Stimulated activated CD4-positive, alpha-beta T cell treated with anti-CD3 and anti-CD28 coated beads, TNF-alpha, amount 100 ng/mL, for 1 hour (primary cell): ENCODE measurements at places on chromosomes 12 and 14.

GRCh38 chr12:38269897-38270296 lies 46.7 kb upstream of the ALG10B start:
- no peak for DNase-seq

GRCh38 chr12:107027636-107028053 lies 40.7 kb upstream of the MTERF2 start:
- no peak for DNase-seq

- no peak for DNase-seq
Measured at GRCh38 chr14:103512701-103513611, 9.7 kb downstream of the CKB start.

GRCh38 chr12:23564451-23565152 lies 384.9 kb downstream of the SOX5 start:
- no peak for DNase-seq

DNA sequence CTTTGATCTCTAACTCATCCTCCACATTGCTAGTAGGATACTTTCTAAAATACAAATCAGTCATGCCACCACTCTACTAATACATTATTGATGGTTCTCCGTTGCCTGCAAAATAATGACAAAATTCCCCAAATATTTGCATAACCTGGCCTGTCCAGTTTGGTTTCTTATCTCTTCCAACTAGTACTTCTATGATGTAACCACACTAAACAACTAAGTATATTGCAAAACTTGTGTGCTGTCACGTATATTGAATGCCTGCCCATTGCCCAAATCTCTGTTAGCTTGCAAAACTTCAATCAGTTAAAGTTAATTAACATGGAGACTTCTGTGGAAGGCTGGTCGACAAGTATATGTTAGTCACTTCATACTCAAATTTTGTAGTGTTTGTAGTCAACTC lies 6.5 kb downstream of the OR6C74 start:
- DNase-seq, result no peak

GRCh38 chr12:78628491-78629100 lies 236.0 kb upstream of the SYT1 start:
- no peak for DNase-seq

DNA sequence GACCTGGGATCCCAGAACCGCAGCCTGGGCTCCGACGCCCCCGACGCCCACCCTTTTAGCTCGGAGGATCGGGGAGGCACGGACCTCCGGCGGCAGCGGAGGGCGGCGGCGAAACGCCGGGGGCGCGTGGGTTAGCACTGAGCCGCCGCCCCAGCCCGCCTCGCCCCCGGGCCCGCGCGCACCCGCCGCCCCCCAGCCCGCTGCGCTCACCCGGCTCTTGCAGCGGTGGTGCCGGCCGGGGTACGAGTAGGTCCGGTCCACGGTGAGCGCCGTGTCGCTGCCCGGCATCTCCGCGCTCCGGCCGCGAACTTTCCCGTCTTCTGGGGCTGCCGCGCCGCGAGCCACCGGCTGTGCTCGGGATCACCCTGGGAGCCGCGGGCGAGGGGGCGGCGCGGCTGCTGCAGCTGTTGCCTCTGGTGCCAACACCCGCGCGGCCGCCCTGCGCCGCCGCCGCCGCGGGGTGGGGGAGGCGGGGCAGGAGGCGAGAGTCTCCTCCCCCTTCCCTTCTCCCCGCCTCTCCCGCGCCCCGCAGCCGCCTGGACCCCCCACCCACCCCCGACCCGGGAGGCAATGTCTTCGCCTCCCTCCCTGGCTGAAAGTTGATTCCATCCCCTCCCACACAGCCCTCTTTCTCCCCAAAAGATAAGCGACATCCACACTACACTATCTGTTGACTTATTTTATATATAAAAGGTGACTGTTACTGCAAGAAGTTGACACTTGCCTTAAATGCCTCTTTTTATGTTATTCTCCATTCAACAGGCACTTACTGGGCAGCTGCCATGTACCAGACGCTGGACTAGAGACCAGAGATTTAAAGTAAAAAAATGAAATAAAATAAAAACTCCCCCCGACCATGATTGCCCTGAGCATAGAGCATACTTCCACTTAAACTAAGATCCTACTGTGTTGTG lies at the start of gene TMCC3:
TMCC3 (minus strand) TSS at position 415 of the 914 bp plus-strand sequence; CDS start at position 288, 127 bp downstream.
- no peak for DNase-seq

DNA sequence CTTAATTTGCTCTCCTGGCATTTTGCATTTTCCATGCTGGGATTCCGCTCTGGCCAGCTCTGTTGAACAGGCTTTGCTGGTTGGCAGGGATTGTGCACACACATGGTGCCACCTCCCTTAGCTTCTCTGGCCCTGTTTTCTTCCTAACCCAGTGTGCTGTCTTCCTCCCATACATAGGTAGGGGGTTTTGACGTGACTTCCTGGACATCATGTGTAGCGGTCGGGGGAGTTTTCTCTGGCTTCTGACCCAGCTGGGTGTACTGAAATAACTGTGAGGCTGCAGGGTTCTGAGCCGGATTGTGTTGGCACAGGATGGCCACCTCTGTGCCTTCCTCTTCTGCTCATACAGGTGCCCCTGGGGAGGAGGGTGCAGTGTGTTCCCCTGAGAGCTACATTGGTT lies 25.7 kb downstream of the C14orf132 start:
- DNase-seq, result no peak

DNA sequence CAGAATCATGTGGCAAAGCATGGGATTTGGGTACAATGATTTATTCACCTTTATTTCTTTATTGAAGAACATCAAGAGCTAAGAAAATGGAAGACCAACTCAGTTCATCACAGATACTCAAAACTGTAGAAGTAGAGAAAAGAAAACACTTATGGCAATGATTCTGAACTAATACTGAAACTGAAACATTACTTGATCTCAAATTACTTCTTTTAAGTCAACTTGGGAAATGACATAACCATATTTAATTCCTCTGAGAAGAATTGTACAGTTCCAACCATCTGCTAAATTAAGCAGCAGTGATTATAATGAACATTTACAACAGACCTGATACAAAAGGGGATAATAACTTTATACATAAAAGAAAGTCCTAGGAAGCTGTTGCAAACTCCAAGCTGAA lies 466.5 kb downstream of the TMTC2 start:
- DNase-seq, result no peak

DNA sequence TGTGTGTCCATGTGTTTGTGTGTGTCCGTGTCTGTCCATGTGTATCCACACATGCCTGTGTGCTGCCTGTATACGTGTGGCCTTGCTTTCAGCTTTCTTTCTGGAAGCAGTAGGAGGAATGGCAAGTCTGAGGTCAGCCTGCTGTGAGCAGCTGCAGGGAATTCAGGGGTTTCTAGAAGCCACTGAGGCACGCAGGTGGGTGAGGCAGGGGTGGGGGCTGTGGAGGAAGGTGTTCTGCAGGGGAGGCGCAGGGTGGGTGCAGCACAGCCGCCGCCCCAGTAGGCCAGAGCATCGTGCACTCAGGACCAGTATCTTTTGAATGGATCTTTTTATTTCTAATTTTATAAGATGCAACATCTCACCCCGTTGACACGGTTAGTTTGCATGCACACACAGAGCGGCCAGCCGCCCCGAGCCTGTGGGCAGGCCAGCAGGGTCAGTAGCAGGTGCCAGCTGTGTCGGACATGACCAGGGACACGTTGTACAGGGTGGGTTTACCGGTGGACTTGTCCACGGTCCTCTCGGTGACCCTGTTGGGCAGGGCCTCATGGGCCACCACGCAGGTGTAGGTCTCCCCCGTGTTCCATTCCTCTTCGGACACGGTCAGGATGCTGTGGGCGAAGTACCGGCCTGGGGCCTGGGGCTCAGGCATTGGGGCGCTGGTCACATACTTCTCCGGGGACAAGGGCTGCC lies 327.7 kb downstream of the TMEM121 start:
- DNase-seq, result no peak

DNA sequence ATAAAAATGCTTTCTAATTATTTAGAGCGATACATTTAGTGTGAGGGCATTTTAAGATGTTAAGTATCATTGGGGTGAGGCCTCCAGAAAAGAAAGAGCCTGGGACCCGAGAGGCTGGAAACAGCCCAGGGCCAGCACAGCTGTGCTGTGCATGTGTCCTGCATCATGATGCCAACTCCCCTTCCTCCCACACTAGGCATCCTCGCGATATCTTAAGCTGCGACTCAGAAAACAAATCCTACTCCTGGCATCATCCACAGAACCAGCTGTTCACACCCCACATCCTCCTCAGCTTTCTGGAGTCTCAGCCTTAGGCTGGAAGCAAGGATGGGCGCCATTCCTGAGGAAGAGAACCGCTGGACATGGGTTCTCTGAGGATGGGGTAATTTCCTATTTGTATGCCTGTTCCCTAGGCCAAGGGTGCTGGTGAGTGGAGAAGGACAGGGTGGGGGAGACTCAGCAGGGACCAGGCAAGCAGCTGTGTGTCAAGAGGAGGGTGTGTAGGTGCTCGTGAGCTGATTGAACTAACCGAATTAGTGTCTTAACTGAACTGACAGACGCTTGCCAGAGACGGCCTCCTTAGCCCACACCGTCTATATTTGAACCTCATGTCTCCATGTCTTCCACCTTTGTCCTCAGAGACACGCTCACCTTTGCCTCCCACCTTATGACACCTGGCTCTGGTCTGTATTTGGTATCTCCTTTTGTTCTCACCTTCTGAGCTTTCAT lies 15.6 kb upstream of the MCRS1 start:
- DNase-seq, result no peak

DNA sequence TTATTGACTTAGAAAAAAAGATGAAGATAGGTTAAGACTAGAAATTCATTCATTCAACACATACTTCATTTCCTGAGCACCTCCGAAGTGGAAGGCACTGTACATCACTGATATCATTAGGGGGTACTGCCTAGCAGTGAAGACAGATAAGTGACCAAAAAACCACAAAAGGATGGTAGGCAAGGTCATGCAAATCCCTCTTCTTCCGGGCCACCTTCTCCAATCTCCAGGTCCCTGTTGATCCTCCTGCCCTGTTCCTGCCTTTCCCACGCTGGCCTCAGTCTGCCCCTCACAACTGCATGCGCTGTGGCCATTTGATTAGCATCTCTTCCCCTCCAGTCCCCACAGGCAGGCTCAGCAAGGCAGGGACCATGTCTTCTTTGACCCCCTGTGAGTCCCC lies 60.8 kb downstream of the SETD3 start:
- DNase-seq, result no peak

DNA sequence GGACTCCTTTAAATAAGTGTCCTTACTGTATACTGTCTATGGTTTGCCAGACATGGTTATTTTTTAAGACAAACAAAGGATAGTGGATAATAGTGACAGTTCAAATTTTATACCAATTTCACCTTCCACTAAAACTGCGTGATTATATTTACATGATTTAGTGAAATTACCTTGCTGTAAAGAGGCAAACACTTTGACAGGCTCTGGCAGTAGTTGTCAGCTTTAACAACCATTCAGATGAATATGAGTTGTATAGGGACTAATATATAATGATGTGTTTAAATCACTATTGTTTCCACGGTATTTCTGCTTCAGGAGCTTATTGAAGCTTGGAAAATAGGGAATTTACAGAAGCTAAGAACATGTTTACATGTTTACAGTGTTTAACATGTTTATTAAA lies 1364.0 kb downstream of the FSCB start:
- DNase-seq, result no peak

- no peak for DNase-seq
Measured at GRCh38 chr12:27635349-27635972, 60.8 kb upstream of the REP15 start.

- no peak for DNase-seq
Measured at GRCh38 chr14:102971314-102971713, 48.9 kb downstream of the AMN start.
